ENCODE measurements at places on chromosomes 12 and 14. TPM values are rescaled to one million over a fixed set of nuclear protein-coding genes. Genes with fewer than 3 reads are reported as not detected.

SNRPF gene
- total RNA-seq, result 12.9 TPM

GARIN6 gene
- total RNA-seq, result not detected

GUCY2C gene
- not detected for total RNA-seq

NPFF gene
- not detected for total RNA-seq

ASCL1 gene
- not detected for total RNA-seq

VWF gene
- total RNA-seq, result 0.26 TPM

ZNF140 gene
- 19.2 TPM for total RNA-seq

KRT83 gene
- total RNA-seq, result not detected

CCDC177 gene
- not detected for total RNA-seq

ARHGEF40 gene
- total RNA-seq, result 3.3 TPM

CYP27B1 gene
- total RNA-seq, result 3.9 TPM

MSI1 gene
- not detected for total RNA-seq

All from bronchial epithelial cell (primary cell).